ENCODE measurements at places on chromosomes 6 and 20.

GRCh38 chr20:50744143-50744792 is 12.9 kb downstream of the PARD6B start:
- DNase-seq: no peak

DNA sequence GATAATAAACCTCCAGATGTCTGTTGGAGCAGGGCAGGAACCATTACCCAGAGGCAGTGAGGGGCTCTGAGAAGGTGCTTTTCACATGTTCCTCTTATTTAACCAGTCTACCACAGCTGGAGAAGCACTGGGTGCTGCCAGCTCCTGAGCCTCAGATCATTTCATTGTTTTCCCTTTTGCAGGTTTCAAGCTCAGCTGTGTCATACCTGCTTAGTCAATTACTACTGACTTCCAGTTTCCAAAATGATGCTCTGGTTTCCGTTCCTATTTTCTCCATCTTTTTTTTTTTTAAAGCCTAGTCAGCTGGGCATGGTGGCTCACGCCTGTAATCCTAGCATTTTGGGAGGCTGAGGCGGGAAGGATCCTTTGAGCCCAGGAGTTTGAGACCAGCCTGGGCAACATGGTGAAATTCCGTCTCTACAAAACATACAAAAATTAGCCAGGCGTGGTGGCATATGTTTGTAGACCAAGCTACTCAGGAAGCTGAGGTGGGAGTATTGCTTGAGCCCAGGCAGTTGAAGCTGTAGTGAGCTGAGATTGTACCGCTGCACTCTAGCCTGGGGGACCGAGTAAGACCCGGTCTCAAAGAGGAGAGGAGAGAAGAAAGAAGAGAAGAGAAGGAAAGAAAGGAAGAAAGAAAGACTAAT is 6.7 kb downstream of the FLOT1 start:
- no peak for DNase-seq

DNA sequence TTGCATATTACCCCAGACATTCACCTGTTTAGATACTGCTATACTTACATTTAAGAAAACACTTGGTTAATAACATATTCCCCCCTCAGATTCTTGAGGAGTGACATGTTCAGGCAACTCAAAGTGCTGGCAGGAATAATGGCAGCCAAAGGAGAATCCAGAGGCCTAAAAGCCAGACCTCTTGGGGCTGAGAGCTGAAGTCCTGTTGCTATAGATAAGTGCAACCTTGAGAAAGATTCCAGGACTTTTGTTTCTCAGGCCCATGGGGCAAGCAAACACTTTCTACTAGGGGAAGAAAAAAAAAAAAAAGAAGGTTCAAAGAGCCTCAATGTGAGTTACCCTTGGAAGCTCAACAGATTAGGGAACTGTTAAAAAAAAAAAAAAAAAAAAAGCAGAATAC is 132.8 kb upstream of the BEND3 start:
- no peak for DNase-seq

DNA sequence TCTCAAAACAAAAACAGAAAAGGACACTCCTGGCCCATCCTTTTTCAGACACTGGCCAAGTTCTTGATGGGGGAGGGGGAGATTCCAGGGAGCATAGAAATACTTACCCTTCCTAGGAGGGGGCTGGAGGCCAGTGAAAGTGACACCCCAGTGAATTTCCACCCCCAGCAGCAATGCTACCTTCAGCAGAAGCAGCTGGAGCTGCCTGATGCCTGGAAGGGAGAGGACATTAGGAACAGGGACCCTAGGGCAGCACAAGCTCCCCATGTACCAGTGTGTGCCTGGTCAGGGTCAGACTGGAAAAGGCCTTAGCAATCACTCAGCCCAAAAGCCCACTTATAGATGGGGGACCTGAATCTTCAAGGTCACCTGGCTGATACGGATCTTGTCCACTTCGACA is 2.4 kb downstream of the MICAL1 start:
- DNase-seq: no peak

GRCh38 chr20:17620371-17621228 is 50.7 kb downstream of the DSTN start:
- no peak for DNase-seq

All from effector memory CD8-positive, alpha-beta T cell (primary cell).